ENCODE measurements at places on chromosomes 12 and 14.

DNA sequence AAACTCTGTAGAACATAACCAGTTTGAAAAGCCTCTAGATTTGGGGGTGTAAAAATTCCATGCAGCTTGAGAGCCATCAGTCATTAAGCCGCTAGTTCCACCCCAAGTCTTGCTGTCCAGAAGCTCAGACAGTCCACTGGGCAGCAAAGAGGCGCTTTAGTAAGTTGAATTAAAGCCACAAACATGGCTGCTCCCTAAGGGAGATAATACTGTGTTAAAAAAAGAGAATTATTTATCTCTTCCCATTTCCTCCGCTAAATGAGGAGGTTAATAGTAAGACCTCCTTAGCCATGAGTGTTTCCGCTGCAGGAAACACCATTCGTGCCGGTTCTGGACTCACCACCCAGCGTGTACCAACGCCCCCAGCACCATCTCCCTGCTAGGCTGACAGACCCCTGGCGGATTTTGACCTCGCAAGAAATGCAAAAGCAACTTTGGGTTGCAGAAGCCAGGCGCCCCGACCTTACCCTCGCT lies 536 bp downstream of the TM7SF3 start:
- no peak for DNase-seq

DNA sequence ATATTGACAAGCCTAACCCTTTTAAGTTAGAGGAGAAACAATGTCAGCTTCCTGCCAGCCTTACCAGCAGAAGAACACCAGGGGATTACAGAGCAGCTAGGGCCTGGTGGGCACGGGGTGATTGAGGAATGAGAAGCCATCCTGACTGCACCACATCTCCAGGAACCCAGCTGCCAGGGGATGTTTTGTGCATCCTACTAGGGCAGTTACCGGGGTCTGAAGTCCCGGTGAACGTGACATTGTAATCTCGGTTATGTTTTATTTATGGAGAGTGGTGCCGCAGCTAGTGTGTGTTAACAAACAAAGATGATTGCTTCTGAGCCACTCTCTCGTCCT lies 115.9 kb downstream of the BCL11B start:
- no peak for DNase-seq

DNA sequence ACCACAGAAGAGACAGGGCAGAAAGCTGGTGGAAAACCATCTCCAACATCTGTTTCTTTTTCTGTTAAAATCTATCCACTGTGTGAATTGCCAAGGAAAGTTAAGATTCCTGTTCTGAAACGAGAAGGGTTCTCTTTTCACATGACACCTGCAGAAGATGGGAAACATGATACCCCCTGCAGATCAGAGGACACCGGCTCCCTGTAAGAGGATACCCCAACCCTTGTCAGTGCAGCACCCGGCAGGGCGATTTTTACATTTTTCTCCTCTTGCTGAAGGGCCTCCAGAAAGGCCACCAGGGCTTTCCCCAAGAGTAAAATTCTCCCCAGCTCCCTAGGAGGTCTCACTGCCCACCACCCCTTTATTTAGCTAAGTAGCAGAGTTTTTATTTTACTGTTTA lies 48.2 kb downstream of the DPF3 start:
- DNase-seq: no peak

GRCh38 chr12:29782871-29783772 lies 620 bp downstream of the TMTC1 start:
- DNase-seq: no peak

DNA sequence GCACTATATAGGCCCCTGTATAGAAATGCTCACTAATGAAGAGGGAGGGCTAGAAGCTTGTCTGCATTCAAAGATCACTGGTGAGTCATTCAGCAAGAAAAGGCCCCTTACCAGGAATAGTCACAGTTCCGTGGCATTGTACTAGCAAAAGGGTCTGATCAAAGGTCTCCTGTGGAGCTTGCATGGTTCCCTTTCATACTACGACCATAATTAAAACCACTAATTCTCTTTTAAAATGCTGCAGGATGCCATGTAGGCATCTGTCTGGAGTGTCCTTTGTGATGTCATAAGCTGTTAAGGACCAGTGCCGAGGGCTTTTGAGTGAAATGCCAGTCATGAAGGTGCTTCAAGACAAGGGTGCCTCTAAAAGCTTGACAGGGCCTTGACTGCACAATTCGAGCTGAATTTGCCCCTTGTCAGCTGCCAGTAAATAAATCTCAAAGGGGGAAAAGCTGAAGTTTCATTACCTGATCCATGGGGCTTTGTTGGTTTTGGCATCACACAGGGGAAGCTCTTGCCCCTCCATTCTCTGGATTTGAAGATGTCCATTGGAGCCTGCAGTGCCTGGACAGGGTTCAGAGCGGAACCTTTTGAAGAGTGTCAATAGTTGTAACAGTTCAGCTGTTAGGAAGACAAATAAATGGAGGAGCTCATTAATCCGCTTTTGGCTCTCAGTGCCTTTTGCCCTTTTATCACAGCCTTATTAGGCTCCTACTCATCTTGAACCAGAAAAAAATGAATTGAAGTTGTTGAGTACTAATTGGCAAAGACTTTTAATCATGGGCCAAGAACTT lies 69.1 kb downstream of the TMEM260 start:
- DNase-seq: no peak

- DNase-seq: no peak
These were observed 70.2 kb downstream of the STXBP6 start for GRCh38 chr14:24979725-24980239.

- DNase-seq: no peak
These were observed 11.9 kb downstream of the SLC25A29 start for GRCh38 chr14:100294213-100294962.

DNA sequence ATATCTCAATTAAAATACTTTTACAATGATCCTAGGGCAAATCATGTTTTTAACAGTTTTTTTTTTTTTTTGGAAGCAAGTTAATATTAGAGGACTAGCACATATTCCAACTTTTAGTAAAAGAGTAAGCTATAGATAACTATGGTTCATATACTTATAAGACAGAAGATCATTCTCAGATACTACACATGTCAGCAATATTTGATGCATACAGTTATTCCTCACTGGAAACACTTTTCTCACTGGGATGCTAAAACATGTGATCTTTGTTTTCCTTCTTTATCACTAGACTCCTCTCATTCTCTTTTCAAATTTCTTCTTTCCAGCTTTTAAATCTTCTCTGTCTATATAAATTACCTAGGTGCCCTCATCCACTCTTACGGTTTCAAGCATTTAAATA lies 1020.4 kb upstream of the FBXO33 start:
- no peak for DNase-seq

GRCh38 chr12:68431786-68432185 lies 99.6 kb upstream of the MDM1 start:
- no peak for DNase-seq

- DNase-seq: peak; percentile 48
These were observed 481.6 kb downstream of the PCNX1 start for GRCh38 chr14:71388862-71389261.

DNA sequence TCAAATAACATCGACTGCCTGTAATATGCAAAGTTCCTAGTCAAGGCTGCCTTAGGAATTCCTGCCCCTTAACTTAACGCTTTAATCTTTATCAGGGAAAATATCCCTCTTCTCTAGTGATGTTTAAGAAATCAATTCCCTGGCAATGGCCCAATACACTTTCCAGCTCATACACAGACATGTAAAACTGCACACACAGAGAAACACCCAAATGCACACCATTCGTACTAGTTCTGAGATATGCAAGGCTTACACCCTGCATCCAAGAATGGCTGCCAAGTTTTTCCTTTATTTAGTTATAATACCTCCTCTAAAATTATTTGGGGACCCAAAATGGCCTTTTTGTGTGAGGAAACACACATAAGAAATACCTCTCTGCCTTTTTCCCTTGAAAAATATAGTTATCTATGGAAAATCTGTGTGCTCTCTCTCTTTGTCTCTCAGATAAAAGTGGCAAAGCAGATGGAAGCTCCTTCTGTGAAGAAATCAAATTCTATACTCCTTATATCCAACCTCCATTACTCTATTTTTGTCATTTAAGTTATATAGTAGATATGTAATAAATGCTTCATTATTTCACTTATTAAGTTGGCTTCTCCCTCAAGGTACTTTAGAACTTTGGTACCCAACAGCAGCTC lies 120.0 kb upstream of the MDM1 start:
- DNase-seq: no peak

GRCh38 chr12:71972441-71973074 lies 33.9 kb downstream of the TPH2 start:
- DNase-seq: no peak

DNA sequence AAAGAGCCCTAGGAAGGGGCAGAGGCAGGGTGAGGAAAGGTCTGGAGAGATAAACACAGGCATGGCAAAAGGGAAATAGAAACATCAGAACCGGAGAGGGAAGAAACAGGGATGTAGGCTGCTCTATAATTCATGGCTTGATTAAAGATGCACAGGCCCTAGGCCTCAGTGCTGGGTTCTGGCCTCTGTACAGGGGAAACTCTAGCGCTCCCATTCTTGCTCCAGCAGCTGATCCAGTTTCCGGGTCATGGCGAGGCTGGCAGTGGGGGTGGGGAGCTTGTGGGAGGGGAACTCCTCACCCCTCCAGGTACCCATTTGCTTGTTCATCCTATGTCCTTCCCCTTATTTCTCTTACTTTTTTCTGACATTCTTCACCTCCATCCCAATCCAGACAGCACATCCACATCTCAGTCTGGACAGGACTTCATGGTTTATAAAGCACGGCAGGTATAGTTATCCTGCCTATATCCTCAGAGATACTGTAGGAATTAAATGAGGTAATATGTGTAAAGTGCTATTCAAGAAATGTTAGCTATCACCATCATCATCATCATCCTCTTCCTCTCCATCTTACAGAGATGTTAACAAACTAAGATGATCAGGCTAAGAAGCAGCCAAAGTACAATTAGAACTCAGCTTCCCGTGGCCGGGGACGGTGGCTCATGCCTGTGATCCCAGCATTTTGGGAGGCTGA lies 8.0 kb upstream of the GPR84 start:
- no peak for DNase-seq

- DNase-seq: no peak
These were observed 47.7 kb upstream of the ERGIC2 start for GRCh38 chr12:29428633-29429032.

DNA sequence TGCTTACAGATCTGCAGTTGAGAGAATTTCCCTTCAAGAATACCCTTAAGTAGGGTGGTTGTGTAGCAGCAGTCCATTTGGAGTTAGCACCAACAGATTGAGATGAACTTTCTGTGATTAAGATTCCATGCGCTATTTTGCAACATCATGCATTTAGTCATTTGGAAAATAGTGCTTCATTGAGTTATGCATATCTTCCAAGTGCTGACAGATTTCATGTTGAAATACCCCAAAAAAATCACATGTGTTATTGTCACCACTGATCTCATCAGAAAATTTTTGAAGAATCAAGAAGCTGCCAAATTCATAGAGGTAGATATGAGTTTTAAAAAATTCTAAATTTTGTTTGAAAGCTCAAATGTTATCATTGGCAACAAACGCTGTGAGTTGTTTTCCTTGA lies 35.5 kb upstream of the OSBPL8 start:
- no peak for DNase-seq

All from Caco-2 (cell line).